ENCODE measurements at places on chromosomes 7 and 10.
A peak's percentile ranks its signal among the peaks of the same experiment; 100 is the strongest.

GRCh38 chr7:114100810-114101209 lies 182.0 kb upstream of the PPP1R3A start:
- no peak for DNase-seq

- DNase-seq: no peak
Observed at GRCh38 chr10:73416571-73416970, 2.7 kb upstream of the ANXA7 start.

GRCh38 chr10:71268247-71268691 lies 50.8 kb upstream of the SLC29A3 start:
- peak; percentile 47 for DNase-seq

GRCh38 chr10:4230036-4230435 lies 445.0 kb upstream of the KLF6 start:
- no peak for DNase-seq

DNA sequence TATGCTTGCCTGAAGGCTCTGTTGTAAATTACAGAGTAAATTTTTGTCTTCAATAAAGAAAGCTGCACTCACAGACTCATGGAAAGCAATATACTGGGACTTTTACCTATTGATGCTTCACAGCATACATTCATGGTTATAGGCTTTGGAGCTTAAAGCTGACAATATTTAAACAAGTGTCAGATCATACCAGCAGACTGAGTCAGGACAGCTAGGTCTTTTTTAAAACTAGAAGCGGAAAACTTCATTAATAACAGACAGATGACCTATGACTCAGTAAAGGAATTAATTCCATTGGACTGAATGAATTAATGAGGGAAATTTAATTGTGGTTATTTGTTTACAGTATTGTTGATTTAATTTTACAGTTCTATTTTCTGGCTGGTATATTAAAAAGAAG lies 165.8 kb upstream of the DGKB start:
- DNase-seq: no peak

- no peak for DNase-seq
Observed at GRCh38 chr7:143104759-143105158, 27.1 kb upstream of the PIP start.

DNA sequence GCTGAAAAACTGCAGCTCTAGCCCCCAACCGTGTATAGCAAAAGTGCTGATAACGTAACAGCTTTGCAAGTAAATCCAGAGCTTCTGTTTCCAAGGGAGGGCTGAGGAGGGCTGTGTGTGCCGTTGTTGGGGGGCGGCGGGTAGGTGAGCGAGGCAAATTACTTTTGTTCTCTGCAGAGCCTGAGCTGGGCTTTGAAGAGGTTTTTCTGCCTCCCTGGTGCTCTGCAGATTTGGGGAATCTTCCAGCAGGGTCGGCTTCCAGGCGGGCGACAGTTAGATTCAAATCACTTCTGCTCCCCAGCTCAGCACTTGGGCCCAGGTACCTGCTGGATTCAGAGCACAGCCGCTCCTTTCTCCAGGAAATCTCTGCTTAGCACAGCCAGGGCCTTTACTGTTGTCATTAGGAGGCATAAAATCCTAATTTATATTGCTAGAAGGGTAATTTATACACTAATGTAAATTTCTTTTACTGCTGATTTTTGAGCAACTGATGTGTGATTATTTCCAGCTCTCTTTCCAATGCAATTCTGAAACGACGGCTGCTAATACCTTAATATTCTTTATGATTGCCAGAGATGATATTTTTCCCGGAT lies 442.4 kb downstream of the TYW1 start:
- DNase-seq: no peak

DNA sequence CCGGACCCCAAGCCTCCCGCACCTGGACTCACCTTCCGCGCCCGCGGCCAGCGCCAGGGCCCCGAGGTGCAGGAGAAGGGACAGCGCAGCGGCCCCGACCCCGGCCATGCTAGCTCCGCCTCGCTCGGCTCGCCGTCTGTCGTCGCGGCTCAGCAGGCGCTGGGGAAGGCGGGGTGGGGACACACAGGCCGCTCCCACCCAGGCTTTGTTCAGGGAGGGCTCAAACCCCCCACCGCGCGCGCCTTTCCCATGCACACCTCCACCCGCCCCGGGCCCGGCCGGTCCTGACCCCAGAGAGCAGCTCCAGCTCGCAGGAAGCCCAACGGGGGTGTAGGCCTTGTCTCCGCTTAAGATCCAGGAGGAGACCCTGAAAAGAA lies at the start of gene KCP:
KCP (minus strand) TSS at position 141 of the 377 bp plus-strand sequence; CDS start at position 108, 33 bp downstream.
- DNase-seq: no peak

- DNase-seq: no peak
Observed at GRCh38 chr10:62031507-62031906, 130.0 kb downstream of the ARID5B start.

- no peak for DNase-seq
Observed at GRCh38 chr10:33876584-33877400, 542.3 kb upstream of the NRP1 start.

- no peak for DNase-seq
Observed at GRCh38 chr10:116654816-116655215, 34.1 kb downstream of the PNLIPRP2 start.
